Activated CD4-positive, CD25-positive, alpha-beta regulatory T cell (primary cell): ENCODE measurements at places on chromosomes 11 and 22.

DNA sequence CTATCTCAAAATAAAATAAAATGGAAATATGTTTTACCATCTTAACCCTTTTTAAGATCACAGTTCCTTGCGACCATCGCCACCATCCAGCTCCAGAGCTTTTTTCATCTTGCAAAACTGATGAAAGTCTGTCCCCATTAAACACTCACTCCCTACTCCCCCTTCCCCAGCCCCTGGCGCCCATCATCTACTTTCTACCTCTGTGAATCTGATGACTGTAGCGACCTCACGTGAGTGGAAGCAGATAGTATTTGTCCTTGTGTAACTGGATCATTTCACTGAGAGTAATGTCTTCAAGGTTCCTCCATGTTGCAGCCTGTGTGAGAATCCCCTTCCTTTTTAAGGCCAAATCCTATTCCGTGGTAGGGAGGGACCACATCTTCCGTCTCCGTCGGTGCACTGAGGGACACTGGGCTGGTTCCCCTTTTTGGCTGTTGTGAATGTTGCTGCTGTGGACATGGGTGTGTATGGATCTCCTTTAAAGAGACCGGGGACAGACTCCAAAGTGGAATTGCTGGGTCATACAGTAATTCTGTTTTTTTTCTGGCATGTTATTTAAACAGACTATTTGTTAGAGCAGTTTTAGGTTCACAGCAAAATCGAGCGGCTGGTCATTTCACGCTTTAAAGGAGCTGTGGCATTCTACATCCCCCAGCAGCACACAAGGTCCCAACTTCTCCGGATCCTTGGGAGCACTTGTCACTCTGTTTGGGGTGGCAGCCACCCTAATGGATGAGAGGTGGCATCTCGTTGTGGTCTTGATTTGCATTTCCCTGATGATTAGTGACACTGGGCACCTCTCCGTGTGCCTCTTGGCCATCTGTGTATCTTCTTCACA lies 120.0 kb downstream of the KCNQ1 start:
- DNase-seq, result no peak

DNA sequence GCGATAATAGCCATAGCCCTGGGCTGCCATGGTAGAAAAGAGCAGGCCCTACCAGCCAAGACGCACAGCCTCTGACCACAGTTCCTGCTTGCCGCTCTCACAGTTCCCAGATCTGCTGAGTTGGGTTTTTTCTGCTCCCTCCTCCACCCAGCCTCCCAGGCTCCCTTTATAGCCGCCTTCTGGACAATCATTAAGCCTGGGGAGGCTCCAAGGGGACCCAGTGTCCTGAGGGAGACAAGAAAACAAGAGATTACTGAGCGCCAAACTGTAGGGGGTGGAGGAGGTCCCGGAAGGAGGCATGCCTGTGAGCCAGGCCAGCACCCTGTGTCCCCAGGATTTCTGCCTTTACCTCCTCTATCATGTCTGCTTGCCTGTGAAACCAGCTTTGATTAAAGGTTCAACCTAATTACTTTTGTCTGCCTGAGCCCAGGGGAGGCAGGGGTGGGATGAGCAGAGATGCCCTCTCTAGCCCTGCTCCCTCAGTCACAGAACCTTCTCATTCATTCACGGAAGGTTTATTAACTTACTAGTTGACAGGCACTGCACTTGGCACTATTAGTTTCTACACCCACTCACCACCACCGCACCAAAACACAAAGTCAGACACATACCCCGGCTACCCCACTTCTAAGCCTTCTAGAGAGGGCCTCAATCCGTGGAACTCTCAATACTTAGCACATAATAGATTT lies 1.2 kb downstream of the SLC37A4 start:
- DNase-seq, result no peak

GRCh38 chr11:110645253-110645652 lies 67.0 kb downstream of the ARHGAP20 start:
- no peak for DNase-seq

GRCh38 chr11:69915501-69916250 lies 96.5 kb upstream of the FGF3 start:
- no peak for DNase-seq

GRCh38 chr11:102633385-102634026 lies 8.4 kb upstream of the MMP20 start:
- no peak for DNase-seq
